ENCODE measurements at places on chromosomes 16 and 17.

- DNase-seq, result peak; percentile 99
These were observed 27.8 kb downstream of the TK2 start for GRCh38 chr16:66521951-66522771.

GRCh38 chr17:69103557-69104233, 38.0 kb downstream of the ABCA6 start:
- DNase-seq, result no peak

GRCh38 chr17:77476931-77477805, 336.4 kb downstream of the SEC14L1 start:
- DNase-seq, result no peak

GRCh38 chr16:54431041-54431996, 144.7 kb upstream of the IRX3 start:
- DNase-seq, result no peak

- DNase-seq, result peak; percentile 85
These were observed 588 bp downstream of the APRT start for GRCh38 chr16:88810912-88811768.

DNA sequence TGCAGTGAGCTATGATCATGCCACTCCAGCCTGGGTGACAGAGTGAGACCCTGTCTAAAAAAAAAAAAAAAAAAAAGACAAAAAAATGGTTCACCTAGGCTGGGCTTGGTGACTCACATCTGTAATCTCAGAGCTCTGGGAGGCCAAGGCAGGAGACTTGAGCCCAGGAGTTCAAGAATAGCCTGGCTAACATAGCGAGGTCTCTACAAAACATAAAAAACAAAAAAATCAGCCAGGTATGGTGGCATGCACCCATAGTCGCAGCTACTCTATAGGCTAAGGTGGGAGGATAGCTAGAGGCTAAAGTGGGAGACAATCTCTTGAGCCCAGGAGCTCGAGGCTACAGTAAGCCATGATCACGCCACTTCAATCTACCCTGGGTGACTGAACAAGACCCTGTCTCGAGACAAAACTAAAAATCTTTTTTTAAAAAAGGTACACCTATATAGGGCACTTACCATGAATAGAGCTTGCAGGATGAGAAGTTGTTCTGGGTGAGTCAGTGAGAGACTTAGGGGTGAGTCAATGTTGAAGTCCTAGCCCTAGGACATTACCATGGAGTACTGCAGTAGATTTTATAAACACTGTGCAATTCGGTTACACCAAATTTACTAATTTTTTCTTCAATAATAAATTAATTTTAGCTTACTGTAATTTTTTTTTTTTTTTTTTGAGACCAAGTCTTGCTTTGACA, 19.0 kb downstream of the USP32 start:
- no peak for DNase-seq

- DNase-seq, result peak; percentile 69
These were observed 17.9 kb downstream of the PSME3IP1 start for GRCh38 chr16:57167953-57168352.

DNA sequence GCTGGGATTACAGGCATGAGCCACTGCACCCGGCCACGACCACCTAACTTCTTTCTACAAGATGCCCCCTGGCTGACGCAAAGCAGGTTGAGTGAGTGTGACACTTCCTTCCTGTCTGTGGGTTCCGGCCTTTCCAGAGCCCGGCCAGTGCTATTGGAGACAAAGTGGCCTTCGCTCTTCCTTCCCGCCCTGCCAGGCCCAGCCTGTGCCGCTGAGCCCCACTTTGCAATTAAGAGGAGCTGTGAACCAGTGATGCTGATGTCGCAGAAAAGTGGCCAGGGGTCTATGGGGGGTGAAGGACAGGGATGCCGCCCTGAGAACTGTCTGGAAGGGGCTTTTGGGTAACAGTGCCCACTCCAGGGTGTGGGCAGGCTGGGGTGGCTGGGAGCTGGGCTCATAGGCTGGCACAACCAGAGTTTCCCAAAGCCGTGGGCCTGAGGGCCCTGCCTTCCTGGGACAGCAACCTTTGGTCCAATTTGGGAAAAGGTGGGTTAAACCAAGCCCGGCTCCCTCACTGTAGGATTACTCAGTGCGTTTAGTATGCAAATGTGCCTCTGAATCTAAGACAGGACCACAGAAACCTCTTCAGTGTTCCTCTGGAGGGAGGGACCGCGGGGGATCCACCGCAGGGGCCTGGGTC, 174.9 kb downstream of the SEC14L1 start:
- DNase-seq, result peak; percentile 47

GRCh38 chr16:10782628-10783027, 36.0 kb downstream of the TVP23A start:
- DNase-seq, result no peak
